ENCODE measurements at places on chromosomes 4 and X. TPM values are rescaled to one million over a fixed set of nuclear protein-coding genes. Genes with fewer than 3 reads are reported as not detected.

CT45A3 gene
- not detected for total RNA-seq

MAGEB1 gene
- total RNA-seq, result not detected

- no peak for DNase-seq
Measured at GRCh38 chrX:118577041-118577440, 81.4 kb downstream of the DOCK11 start.

GAGE12H gene
- not detected for total RNA-seq

DNA sequence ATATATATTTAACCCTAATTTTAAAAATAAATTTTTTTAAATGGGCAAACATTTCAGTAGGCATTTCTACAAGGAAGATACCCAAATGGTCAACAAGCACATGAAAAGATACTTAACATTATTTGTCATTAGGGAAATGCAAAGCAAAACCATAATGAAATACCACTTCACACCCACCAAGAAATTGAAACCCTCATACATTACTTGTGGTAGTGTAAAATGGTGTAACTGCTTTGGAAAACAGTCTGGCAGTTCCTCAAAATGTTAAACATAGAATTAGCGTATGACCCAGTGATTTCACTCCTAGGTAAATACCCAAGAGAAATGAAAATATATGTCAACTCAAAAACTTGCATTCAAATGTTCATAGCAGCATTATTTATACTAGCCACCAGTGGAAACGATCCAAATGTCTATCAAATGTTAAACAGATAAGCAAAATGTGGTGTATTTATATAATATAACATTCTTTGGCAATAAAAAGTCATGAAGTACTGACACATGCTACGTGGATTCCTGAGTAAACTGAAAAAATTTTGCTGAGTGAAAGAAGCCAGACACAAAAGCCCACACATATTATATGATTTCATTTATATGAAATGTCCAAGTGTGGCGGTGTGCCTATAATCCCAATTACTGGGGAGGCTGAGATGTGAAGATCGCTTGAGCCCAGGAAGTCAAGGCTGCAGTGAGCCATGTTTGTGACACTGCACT is 16.6 kb downstream of the TRIM2 start:
- no peak for DNase-seq
